Stimulated activated CD4-positive, alpha-beta T cell treated with anti-CD3 and anti-CD28 coated beads, Interleukin-15, amount 100 ng/mL, for 1 hour (primary cell): ENCODE measurements at places on chromosomes 7 and 10.

DNA sequence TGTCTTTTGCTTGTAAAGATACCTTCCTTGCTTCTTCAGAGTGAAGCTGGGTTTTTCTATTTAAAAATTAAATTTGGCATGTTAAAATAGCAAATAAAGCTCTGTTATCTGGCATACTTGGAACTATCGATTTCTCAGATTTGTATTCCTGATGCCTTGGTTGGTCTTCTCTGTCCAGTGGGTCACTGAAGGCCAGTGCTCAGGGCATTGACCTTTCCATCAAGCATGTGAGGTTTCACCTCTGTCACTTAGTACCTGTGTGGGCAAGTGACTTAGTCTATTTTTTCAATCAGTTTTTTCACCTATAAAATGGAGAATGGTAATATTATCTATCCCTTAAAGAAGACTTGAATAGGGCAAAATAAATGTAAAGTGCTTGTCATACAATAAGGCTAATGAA is 311.3 kb downstream of the BICC1 start:
- DNase-seq: no peak

GRCh38 chr10:17423632-17424186 is 30.7 kb downstream of the ST8SIA6 start:
- no peak for DNase-seq

GRCh38 chr7:127375631-127376030 is 16.9 kb downstream of the ZNF800 start:
- DNase-seq: no peak

DNA sequence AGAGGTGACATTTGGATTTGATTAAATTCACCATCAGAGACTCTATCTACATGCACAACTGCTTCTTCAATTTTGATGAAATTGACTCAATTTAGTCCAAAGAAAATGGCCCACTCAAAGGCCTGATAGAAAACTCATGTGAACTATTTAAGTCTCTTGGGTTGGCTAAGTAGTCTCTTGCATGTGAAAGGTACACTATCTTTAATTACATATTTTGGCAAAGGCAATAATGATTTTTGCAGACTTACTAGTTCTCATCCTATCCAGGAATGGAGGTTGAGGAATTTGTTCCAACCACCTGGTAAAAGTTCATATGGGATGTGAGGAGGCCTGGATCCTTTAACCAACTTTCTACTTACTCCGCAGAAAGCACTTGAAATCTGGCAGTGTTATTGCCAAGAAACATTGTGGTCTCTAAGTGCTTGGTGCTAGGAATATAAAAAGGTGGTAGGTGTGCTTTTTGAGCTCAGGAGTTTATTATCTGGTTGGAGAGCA is 618.6 kb upstream of the MKI67 start:
- DNase-seq: no peak

DNA sequence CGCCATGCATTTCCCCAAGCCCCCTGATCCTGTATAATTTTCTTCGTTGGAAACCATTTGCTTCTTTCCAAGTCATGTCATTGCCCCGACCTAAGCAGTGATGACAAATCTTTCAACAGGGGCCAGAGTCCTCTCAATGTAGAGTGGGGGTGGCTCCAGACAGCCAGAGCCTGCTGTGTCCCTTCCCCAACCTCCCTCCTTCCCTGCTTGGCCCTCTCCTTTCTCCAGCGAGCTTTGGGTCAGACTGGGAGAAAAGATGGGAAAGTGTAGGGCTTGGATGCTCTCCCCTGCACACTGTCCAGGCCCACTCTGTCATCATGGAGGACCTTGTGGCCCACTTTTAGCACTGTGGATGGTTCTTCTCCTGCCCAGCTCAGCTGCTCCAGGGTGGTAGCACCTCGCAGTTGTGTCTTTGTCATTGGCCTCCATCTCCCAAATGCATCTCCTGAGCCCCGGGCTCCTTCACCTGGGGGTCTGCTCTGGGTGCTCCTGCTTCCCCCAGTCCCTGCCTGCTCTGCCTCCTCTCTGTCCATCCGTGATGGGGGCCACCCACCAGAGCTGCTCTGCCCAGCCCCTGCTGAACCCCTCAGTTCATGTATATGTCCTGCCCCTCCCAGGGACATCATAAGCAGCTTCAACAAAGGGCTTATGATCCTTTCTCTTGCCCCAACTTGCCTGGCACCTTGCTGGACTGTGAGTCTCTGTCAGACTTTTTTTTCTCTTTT is 37.5 kb downstream of the BTBD16 start:
- no peak for DNase-seq

- DNase-seq: no peak
Measured at GRCh38 chr7:156675721-156676120, 35.1 kb downstream of the RNF32 start.

GRCh38 chr7:35519971-35520809 is 174.7 kb downstream of the HERPUD2 start:
- DNase-seq: no peak

DNA sequence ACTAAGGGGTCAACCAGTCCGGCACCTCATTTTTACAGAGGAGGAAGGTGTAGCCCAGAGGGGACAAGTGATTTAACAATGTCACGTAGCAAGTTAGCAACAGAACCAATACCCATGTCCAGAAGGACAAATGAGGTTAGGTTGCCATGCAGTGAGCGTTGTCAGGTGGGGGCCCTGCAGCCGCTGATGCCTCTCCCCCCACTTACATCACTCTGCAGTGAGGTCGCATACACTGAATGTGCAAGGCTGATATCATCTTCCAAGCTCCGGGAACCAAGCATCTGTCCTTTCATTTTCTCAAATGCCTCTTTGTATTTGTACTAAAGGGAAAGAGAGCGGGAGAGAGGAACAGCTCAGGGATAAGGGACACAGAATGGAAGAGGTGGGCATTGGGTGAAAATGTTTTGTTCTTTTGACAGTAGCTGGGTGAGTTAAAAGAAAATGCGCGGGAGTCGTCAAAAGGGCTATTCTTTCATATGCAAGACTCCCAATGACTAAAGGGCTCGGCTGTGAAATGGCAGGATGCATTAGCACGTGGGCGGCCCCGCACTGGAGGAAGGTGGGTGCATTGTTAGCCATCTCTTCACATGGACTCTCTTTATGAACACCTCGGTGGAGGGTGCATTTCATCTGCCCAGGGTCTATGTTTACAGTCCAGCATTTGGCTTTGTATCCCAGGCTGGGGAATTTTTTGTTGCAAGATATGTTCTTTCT is 49.7 kb downstream of the NRAP start:
- DNase-seq: no peak

GRCh38 chr10:120041807-120042559 is 149.5 kb downstream of the SEC23IP start:
- DNase-seq: no peak

- no peak for DNase-seq
Measured at GRCh38 chr7:159032322-159032721, 112.3 kb downstream of the VIPR2 start.

- no peak for DNase-seq
Measured at GRCh38 chr7:96218664-96219243, 103.1 kb downstream of the SLC25A13 start.

GRCh38 chr10:84333864-84334451 is 5.6 kb downstream of the CCSER2 start:
- no peak for DNase-seq

- no peak for DNase-seq
Measured at GRCh38 chr10:129030996-129031843, 435.8 kb upstream of the MGMT start.

DNA sequence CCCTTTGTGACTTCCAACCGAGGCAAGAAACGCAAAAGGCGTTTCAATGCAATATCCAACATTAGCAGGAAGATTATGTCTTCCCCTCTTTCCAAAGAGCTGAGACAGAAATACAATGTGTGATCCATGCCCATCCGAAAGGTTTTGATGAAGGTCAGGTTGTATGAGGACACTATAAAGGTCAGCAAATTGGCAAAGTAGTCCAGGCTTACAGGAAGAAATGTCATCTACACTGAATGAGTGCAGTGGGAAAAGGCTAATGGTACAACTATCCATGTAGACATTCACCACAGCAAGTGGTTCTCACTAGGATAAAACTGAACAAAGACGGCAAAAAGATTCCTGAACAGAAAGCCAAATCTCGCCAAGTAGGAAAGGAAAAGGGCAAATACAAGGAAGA is 27.8 kb upstream of the DNA2 start:
- DNase-seq: no peak

DNA sequence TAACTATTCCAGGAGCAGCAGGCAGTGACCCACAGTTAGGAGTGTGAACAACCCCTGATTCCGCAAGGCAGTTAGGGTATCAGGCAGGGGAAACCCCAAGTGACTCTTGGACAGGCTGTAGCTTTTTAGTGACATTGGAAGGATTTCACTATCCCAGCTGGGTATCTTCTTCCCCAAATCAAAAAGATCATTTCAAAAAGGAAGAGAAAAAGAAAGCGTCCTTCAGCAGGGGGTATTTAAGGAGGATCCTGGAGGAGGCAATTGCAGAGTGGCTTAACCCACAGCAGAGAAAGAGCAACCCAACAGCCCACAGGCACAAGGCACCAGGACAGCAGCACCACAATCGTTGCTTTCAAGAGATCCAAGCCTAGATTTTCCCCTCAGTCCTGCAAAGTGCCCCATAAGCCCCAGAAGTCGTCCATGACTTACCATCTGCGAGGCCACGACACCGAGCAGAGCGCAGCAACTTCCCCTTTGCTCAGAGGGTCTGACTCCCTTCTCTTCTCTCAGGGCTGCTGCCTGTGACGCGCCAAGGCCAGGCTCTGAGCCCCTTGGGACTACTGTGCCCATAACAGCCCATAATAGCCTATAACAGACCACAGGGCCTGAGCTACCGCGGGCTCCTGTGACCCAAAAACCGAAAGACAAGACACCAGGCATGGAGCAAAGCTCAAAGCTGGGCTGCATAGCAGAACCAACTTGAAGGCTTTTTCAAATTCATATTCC is 19.8 kb downstream of the PIK3AP1 start:
- DNase-seq: no peak

GRCh38 chr10:69914398-69915214 is 112.9 kb downstream of the COL13A1 start:
- DNase-seq: peak; percentile 22

- no peak for DNase-seq
Measured at GRCh38 chr7:94348142-94348541, 46.6 kb upstream of the COL1A2 start.

DNA sequence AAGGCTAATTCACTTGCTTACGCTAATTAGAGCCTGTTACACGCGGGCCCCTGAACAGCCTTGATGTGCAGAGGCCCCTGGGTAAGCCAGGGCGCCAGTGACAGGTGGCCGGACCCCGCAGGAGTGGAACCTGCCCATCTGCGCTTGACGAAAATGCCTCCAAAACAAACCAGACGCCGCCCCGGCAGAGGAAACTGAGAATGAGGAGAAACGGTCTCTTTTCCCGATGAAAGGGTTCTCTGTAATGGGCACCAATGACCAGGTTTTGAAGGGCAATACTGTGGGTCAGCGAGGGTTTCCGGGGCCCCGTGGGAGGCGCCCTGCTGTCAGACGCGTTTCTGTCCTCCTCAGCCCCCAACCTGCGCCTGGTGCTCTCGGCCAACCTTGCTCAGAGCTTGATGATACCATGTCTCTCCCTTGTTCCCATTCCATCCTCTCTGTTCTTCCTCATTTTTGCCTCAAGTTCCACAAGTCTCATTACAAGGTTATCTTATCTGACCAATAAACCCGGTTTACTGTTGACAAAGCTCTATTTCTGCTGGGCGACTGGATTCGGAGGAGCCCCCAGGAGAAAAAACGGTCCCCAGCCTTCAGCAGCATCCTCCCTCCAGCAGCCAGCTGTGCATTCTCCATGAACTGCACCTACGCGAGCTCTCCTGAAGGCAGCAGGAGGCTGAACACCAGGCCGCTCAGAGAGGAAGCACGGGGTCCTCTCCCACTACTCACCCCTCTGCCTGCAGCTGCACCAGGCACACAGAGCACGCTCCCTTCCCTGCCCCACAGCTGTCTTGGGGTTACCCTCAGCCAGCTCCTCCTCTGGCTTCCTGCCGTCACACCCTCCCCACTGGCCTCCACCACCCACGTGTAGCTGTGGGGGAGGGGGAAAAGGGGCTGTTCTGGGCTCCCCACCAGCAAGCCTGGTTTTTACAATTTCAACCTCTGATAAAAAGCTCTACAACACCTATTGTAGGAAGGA is 202.0 kb downstream of the MAD1L1 start:
- DNase-seq: no peak

DNA sequence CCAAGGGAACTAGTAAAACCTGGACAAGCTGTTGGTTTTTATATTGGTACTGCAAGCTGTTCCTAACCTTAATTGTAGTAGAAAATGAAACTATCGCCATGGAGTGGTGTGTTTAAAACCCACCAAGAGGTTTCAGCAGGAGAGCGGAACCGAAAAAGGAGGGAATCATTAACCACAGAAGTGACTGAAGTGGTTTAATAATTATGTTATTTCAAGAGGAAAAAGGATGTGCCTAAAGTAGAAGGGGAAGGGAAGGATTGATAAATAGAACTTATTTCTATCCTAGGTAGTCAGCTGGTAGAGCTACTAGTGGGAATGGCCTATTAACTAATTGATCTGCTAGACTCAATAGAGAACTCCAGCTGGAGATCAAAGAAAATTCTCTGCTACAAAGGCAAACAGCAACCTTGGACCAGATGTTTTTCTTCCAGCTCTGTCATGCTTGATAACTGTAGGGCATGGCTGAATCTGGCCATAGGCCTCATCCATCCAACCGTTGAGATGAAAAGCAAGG is 91.8 kb downstream of the BAMBI start:
- DNase-seq: no peak

DNA sequence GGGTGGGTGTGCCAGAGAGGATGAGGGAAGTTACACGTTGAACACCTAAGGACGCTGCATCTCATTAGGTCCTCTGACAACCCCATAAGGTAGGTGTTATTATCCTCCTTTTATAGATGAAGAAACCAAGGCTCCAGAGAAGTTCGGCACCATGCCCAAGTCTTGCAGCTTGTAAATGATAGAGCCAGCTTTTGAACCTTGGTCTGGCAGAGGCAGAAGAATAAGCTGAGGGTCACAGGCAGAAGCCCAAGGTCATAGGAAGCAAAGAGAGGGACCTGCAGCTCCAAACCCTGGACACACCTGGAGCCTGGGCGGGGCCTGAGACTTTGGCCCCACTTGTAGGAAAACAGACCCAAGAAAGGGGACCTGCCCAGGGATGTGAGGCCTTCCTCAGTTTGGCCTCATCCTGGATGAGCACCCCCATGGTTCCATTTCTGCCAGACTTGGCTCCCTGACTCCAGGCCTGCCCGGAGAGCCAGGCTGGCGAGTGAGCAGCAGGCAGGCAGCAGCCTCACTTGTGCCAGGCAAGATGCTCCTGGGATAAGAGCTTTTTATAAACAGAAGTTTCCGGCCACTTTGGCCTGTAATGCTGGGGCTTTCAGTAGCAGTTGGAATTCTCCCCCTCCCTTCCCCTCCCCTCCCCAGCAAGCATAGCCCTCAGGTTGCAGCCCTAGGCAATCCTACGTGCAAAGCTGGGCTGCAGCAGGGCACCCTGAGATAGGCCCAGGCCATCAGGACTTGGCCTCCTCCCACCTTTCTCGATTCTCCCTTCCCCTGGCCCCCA is 2.4 kb downstream of the KCNH2 start:
- DNase-seq: no peak

- DNase-seq: no peak
Measured at GRCh38 chr7:158754746-158755444, 50.3 kb upstream of the NCAPG2 start.

GRCh38 chr10:110007161-110007700 is 553 bp upstream of the ADD3 start:
- DNase-seq: peak; percentile 2

GRCh38 chr10:103620352-103620740 is 126.8 kb downstream of the NEURL1 start:
- no peak for DNase-seq

GRCh38 chr10:69801434-69802315 is at the start of gene COL13A1:
Gene COL13A1 (plus strand): TSS chr10:69801906. CDS start chr10:69802424, 518 bp downstream.
- no peak for DNase-seq
